ENCODE measurements at places on chromosomes 12 and 14.
A peak's percentile ranks its signal among the peaks of the same experiment; 100 is the strongest.

GRCh38 chr14:22332686-22333421, 256.2 kb downstream of the DAD1 start:
- H3K4me3 ChIP-seq = no peak overlapping the region
- H3K4me1 ChIP-seq = no peaks in the 10 kb centered on the region
- no peaks in the 10 kb centered on the region for H3K36me3 ChIP-seq
- no peak overlapping the region for H3K27ac ChIP-seq

DNA sequence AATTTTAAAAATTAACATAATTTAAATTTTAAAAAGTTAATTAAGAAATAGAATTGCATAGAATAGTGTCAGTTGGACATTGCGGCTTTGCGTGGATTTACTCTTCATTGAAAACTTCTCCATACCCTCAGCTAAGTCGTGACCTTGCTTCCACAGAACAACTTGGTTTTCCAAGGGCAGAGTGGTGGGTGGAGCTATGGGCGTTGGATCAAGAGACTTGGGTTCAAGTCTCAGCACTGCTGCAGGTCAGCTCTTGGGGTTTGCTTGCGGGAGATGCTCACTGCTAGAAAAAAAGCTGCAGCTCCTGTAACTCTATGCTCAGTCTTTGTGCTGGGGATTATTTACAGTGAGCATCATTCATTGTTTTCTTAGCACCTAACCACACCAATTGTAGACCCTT, 133.7 kb downstream of the PRIMA1 start:
- H3K4me1 ChIP-seq = no peaks in the 10 kb centered on the region
- no peak overlapping the region for H3K4me3 ChIP-seq
- no peak overlapping the region for H3K27ac ChIP-seq
- no peaks in the 10 kb centered on the region for H3K36me3 ChIP-seq
- DNase-seq = no peak
- H3K27me3 ChIP-seq = no peaks in the 10 kb centered on the region

DNA sequence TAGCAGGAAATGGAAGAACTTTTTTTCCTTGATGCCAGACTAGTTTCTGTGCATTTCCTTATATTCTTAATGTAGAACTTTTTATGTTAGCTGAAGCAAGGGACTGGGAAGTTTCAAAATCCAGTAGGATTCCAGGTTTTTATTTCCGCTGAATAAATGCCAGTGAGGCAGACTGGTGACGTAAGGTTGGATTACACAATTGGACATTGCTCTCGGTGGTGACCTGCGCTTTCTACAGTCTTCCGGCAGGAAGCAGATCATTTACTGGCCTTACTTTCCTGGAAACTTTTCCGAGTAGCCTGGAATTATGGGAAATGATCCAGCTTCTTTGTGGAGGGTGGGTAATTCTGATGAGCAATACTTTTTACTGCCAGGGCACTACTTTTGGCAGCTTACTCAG, 3.6 kb downstream of the IFT43 start:
- H3K4me3 ChIP-seq = no peak overlapping the region
- H3K27ac ChIP-seq = no peak overlapping the region
- H3K27me3 ChIP-seq = no peaks in the 10 kb centered on the region

GRCh38 chr12:16506394-16506793, 99.6 kb downstream of the LMO3 start:
- no peak overlapping the region for H3K4me3 ChIP-seq
- DNase-seq = no peak
- H3K4me1 ChIP-seq = no peaks in the 10 kb centered on the region
- no peaks in the 10 kb centered on the region for H3K27me3 ChIP-seq

DNA sequence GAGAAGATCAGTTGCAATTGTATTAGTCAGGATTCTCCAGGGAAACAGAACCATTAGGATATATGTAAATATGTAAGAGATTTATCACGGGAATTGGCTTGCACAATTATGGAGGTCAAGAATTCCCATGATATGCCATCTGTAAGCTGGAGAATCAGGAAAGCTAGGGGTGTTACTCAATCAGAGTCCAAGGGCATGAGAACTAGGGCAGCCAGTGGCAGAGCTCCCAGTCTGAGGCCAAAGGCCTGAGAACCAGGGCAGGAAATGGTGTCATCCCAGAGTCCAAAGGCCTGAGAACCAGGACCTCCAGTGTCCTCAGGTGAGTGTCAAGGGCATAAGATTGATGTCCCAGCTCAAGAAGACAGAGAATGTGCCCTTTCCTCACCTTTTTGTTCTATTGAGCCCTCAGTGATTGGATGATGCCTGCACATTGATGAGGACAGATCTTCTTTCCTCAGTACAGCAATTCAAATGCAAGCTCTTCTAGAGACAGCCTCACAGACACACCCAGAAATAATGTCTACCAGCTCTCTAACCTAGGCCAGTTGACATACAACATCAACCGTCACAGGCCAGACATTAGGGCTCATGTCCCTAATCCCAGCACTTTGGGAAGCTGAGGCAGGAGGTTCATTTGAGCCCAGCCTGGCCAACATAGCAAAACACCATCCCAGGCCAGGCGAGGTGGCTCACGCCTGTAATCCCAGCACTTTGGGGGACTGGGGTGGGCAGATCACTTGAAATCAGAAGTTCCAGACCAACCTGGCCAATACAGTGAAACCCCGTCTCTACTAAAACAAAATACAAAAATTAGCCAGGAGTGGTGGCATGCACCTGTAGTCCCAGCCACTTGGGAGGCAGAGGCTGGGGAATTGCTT, 34.9 kb upstream of the ZNF740 start:
- H3K27me3 ChIP-seq = no peaks in the 10 kb centered on the region
- no peak for DNase-seq
- H3K36me3 ChIP-seq = no peaks in the 10 kb centered on the region
- no peak overlapping the region for H3K4me3 ChIP-seq
- H3K27ac ChIP-seq = no peak overlapping the region

DNA sequence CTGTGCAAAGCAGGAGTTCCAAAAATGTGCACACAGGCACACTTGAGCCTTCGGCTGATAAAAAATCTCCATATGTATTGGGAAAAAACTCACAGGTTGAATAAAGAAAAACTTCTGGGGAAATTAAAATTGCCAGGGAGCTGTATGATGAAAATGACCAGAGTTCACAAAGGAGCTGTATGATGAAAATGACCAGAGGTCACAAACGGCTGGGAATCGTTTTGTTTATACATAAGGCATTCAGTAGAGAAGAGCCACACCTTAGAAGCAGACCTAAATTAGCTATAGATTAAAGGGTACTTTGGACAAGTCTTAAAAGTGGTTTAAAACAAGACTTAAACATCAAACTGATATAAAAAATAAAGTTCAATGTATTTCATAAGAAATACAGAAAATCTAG, 251.7 kb upstream of the TMEM132C start:
- DNase-seq = no peak
- H3K4me1 ChIP-seq = no peaks in the 10 kb centered on the region
- H3K36me3 ChIP-seq = no peaks in the 10 kb centered on the region

DNA sequence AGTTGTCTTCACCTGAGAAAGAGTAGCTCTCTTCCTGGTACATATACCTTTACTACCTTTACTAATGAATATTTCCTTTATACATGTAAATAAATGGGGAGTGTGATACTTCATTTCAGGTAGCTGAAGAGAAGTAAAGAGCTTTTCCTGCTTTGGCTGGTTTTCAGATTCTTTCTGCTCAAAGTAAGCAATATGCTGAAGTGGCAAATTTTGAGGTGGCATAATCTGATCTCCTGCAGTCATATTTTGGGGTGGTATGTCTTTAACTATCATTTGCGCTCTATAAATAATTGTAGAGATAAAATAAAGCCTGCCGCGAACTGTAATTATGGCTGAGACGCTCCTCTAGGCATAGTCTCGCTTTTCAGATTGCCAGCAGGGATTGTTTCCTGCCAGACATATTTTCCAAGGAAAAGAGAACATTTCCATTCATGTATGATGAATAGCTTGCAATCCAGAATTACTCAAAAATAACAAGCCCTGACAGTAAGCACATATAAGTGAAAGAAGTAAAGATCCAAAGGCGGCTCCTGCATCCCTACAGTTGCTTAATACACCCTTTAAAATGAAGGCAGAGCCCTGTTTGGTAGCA, 200.7 kb downstream of the C12orf50 start:
- H3K27me3 ChIP-seq = no peaks in the 10 kb centered on the region
- DNase-seq = no peak
- H3K36me3 ChIP-seq = no peaks in the 10 kb centered on the region
- H3K4me3 ChIP-seq = no peak overlapping the region

DNA sequence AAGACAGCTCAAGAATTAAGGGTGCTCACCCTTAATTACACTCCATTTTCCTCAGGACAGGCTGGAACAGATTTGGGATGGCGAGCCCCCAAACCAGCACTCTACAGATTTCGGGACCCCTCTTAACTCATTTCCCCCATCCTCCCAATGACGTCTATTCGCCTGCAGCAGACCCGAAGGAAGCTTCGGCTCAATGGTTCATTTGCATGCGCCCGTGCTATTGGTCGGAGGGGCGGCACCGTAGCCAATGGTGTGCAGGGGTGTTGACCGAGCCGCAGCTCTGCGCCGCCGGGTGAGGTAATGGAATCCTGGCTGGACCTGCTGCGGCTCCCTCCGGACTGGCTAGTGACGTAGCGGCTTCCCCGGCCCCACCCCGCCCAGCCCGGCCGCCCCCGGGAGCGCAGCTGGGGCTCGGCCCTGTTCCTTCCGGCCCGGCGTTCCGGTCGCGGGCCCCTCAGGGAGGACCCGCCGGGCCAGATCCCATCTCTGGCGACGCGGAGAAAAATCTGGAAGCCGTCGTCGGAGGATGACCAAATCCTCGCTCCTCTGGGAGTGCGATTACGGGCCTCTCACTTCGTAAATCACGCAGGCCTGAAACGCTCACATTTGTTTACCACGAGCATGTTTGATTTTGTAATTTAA, 18.3 kb upstream of the NR4A1 start:
- H3K4me1 ChIP-seq = peaks cover 24% of the 10 kb centered on the region
- no peaks in the 10 kb centered on the region for H3K27me3 ChIP-seq
- peak overlapping the region; percentile 73 for H3K27ac ChIP-seq
- H3K4me3 ChIP-seq = peak overlapping the region; percentile 41
- peak; percentile 87 for DNase-seq

DNA sequence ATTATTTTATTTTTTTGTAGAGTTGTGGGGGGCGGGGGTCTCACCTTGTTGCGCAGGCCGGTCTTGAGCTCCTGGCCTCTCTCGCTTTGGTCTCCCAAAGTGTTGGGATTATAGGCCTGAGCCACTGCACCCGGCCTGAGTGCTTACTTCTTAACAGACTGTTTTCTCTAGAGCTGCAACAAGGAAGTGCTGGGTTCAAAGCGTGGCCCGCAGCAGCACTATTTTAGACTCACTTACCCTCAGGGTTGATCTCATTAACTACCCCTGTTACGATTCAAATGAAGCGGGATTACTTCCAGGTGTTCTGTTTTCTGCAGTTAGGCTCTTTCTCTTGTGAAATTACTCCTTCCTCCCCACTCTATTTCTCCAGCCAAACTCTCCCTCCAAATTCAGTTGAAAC, 8.7 kb downstream of the A2ML1 start:
- H3K36me3 ChIP-seq = no peaks in the 10 kb centered on the region
- H3K4me1 ChIP-seq = no peaks in the 10 kb centered on the region
- H3K4me3 ChIP-seq = no peak overlapping the region
- no peaks in the 10 kb centered on the region for H3K27me3 ChIP-seq
